Dermis microvascular lymphatic vessel endothelial cell (primary cell): ENCODE measurements at places on chromosomes 7 and 10. TPM values are rescaled to one million over a fixed set of nuclear protein-coding genes. Genes with fewer than 3 reads are reported as not detected.

Gene ZNF282
- 22.9 and 27.1 TPM in 2 replicates for total RNA-seq

Gene DKK1
- total RNA-seq: 11.8 and 12.7 TPM in 2 replicates

Gene C10orf95
- total RNA-seq: under 0.01 TPM in 1 of 2 replicates, not detected in the other

Gene CYP26A1
- 0.63 and 0.77 TPM in 2 replicates for total RNA-seq

Gene NCAPG2
- total RNA-seq: 10.7 and 16.8 TPM in 2 replicates

Gene AKR1C4
- total RNA-seq: 0.13 TPM in 1 of 2 replicates, not detected in the other

Gene HOXA7
- 1.0 and 2.0 TPM in 2 replicates for total RNA-seq

Gene SLC26A5
- 0.64 and 1.0 TPM in 2 replicates for total RNA-seq

Gene SYCE1
- under 0.01 TPM in 1 of 2 replicates, not detected in the other for total RNA-seq
